Femur (tissue), 1 donor: ENCODE measurements at places on chromosomes 13 and 19.

GRCh38 chr13:110713642-110713952 is at the start of gene ING1:
ING1 (plus strand) TSS chr13:110713700; CDS start chr13:110714150, 450 bp downstream.
- DNase-seq: no peak

DNA sequence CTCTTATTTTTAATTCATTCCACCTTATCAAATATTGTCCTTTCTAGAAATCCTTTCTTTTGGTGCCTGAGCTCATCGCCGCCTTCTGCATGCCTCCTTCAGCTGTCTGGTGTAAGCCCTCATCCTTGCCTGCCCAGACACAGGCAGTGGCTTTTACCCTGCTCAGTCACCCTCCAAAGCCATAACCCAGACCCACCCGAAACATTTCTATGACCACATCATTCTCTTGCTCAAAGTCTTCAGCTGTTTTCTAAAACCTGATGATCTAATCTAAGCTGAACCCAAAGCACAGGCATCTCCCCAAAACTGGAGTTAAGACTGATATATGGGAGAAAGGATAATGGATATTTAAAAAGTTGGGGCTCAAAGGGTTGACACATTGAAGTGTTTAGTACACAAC is 753.7 kb upstream of the SGCG start:
- no peak for DNase-seq

DNA sequence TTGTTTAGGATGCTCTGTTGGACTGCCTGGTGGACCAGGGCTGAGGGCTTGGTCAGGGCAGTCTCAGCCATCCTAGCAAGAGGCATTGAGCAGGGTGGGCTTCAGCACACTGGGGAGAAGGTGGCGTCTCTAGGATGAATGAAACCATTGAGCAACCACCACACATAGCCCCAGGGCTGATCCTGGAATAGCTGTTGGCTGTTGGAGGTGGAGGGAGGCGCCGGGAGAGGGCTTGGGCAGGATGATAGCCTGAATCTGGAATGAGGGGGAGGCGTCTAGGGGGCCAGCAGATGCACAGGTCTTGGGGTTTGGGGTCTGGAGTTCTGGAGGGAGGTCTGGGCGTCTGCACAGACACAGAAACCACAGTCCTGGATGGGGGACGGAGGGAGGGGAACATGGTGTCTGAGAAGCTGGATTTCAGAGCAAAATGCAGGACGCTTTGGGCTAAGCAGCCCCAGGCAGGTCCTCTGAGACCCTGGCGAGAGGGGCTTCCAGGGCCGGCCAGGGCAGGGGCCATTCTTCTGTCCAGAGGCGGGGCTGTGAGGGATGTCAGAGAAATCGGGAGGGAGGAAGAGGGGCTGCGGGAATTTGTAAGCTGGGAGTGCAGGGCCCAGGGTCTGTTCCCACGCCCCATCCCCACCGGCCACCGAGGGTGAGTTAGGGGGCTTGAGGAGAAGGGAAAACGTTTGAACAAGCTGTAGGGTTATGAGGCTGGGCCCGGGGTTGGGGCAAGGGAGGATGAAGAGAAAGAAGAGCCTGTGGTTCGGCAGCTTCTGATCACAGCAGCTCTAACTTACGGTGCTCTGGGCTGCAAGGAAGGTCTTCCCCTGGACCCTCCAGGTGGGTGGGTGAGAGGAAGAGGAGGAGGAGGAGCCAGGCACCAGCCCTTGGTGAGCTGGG is 5.2 kb downstream of the TRAPPC5 start:
- no peak for DNase-seq

GRCh38 chr19:41095703-41096102 is 7.5 kb downstream of the CYP2A13 start:
- DNase-seq: no peak

GRCh38 chr13:106432636-106433035 is 102.8 kb downstream of the EFNB2 start:
- no peak for DNase-seq

- no peak for DNase-seq
Measured at GRCh38 chr13:32135655-32136054, 104.1 kb downstream of the FRY start.

- no peak for DNase-seq
Measured at GRCh38 chr13:74574964-74575728, 440.9 kb upstream of the KLF12 start.

- no peak for DNase-seq
Measured at GRCh38 chr13:49297338-49297737, 49.6 kb downstream of the CDADC1 start.

GRCh38 chr13:72617186-72617585 is 110.2 kb downstream of the MZT1 start:
- DNase-seq: no peak

DNA sequence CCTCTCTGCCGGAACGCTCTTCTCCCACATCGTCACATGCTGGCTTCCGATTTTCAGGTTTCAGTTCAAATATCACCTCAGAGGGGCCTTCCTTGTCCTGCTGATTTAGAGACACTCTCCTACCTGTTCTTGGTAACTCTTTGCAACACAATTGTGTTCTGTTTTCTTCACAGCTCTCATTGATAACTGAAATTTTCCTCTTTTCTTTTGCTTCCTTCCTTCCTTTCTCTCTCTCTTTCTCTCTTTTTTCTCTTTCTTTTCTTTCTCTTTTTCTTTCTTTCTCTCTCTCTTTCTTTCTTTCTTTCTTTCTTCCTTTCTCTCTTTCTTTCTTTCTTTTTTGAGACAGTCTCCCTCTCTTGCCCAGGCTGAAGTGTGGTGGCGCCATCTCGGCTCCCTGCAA is 12.0 kb upstream of the LRRC4B start:
- DNase-seq: no peak

- no peak for DNase-seq
Measured at GRCh38 chr19:12626958-12627357, 16.2 kb downstream of the ZNF791 start.

DNA sequence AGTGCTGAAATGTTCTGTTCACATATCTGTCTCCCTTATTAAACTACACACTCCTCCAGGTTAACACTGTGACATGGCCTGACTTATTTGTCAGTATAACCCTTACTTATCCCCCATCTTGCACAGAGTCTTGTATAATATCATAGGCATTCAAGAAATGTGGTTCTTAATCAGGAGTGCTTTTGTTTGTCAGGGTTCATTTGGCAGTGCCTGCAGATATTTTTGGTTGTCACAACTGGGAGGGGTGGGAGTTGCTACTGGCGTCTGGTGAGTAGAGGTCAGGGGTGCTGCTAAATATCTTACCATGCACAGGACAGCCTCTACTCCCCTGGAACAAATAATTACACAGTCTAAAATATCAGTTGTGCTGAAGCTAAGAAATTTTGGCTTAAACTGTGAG is 20.4 kb upstream of the OBI1 start:
- no peak for DNase-seq

- DNase-seq: no peak
Measured at GRCh38 chr13:96033220-96034015, 19.8 kb downstream of the UGGT2 start.

GRCh38 chr13:98775844-98776598 is 23.5 kb upstream of the SLC15A1 start:
- no peak for DNase-seq

- no peak for DNase-seq
Measured at GRCh38 chr13:66305961-66306617, 924.0 kb downstream of the PCDH9 start.

DNA sequence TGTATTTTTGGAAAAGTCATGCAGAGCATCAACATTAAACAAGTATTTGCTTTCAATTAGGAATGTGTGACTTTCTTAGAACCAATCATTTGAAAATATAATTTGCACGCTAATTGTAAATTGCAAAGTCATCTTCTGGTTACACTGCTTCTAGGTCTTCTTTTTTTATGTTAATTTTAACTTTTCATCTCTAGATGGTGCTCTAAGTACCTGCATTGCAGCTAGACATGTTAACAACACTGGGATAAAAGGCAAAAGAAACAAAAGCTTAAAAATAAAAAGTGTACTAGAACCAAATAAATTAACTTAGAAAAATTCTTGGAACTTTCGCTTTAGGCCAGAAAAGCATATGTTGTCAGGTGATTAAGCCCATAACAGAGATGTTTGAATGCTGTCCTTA is 2758.2 kb downstream of the PCDH9 start:
- DNase-seq: no peak

DNA sequence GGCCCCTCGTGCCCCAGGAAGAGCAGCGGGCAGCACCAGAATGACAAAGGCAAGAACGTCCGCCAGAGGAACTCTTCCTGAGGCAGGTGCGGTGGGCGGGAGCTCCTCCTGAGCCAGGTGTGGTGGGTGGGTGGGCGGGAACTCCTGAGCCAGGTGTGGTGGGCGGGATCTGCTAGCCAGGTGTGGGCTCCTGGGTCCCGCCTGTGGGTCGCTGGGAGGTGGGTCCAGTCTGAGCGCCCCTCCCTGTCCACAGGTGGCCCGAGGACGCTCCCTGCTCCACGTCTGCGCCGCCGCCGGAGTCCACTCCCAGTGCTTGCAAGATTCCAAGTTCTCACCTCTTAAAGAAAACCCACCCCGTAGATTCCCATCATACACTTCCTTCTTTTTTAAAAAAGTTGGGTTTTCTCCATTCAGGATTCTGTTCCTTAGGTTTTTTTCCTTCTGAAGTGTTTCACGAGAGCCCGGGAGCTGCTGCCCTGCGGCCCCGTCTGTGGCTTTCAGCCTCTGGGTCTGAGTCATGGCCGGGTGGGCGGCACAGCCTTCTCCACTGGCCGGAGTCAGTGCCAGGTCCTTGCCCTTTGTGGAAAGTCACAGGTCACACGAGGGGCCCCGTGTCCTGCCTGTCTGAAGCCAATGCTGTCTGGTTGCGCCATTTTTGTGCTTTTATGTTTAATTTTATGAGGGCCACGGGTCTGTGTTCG is 7.0 kb upstream of the HCN2 start:
- no peak for DNase-seq

DNA sequence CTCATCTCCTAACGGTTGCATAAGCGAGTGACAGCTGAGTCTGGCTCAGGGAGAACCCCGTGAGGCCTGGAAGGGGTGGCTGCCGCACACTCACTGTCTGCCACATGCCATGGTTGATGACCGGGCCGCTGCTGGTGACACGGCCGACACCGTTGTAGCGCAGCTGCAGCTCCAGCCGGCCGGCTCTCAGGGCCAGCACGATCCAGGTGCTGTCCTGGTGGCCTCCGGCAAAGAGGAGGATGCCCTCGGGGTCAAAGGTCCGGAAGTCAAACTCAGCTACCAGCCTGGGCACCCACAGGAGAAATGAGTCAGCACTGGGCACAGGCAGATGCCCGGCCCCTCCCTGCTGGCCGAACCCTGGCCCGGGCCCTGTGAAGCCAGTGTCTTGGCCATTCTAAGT is 31.7 kb downstream of the GAS6 start:
- DNase-seq: no peak

DNA sequence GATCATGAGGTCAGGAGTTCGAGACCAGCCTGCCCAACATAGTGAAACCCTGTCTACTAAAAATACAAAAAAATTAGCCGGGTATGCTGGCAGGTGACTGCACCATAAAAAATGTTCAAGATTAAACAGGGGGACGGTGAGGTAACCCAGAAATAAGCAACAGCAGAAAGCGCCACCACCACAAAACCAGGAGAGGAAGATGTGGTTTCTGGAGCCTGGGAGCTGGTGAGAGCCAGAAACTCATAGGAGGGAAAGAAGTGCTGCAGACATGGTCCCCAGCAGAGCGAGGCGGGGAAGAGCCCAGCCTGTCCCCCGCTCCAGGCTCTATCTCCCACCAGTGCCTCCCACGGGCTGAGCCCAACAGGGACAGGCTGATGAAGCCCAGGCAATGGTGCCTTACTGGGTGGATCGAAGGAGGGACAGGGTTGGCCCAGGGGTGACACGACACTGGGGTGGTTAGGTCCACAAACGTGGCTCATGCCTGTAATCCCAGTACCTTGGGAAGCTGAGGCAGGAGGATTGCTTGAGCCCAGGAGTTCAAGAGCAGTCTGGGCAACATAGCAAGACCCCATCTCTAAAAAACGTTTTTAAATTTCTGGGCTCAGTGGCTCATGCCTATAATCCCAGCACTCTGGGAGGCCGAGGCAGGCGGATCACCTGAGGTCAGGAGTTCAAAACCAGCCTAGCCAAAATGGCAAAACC is 19.0 kb downstream of the SPC24 start:
- DNase-seq: no peak

GRCh38 chr13:48320891-48321510 is 17.4 kb downstream of the RB1 start:
- DNase-seq: no peak

DNA sequence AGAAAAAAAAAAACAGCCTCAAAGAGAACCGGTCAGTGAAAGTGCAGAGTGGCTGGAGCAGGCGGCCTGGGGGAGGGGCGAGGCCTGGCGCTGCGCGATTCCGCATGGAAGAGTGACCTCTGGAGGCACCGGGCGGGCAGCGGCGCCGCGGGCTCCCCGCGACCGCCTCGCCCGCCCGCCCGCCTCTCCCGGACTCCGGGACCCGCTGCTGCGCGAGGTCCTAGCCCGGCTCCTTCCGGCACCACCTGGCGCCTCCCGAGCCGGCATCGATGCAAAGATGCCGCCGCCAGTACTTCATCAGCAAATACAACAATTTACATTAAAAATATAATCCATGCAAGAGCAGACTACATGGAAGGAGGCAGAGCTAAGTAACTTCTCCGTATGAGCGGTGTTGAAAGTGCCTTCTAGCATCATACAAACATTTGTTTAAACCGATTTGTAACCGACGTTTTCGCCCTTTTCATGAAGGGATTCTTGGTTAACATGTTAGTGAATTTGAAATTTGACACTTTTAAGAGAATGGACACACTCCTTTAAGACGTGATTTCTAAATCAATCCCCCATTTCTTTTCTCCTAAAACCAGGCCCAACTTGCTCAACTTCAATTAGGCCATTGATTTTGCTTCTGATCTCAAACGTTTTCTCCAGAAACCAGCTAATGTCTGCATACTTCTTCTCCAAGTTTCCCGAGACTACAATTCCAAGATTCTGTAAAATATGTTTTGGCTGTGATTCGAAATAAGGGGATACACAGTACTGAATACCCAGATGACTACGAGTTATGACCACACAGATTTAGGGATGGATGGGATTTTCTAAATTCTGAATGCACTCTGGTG is 2.1 kb downstream of the EFNB2 start:
- peak; percentile 88 for DNase-seq

DNA sequence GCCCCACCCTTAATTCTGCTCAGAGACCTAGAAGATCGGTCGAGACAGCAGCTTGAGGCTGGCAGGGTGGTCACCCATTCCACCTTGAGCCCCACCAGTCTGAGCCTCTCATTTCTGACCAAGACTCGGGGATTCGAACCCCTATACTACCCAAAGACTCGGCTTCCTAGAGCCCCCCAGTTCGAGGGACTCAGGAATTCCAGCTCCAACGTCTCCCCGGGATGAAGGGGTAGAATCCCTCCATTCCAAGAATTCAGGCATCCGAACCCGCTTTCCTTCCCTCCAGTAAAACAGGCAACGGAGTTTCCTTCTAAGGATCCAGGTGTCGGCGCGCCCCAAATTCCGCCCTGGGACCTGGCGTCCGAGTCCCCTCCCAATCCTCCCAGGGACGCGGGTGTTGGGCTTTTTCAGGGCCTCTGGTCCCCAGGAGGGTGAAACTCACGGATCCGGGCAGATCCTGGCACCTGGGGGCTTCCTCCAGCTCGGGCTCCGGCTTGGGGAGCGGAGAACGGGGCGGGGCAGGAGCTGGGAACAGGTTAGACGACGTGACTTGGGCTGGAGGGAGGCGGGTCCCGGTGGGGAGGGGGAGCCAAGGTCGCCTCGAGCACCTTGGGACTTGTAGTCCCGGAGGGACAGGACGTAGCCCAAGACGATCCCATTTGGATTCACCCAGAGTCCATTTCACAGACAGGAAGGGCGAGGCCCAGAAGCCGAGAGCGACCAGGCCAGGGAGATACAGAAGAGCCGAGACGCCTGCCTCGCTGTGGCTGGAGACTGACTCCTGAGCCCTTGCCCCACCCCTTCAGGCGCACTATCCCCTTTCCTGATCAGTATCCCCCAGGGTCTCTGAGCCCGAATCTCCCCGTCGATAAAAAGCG is at the start of gene PPP1R13L:
TSS of gene PPP1R13L (minus strand) at position 513 of the 878 bp plus-strand sequence. CDS start 6,751 bp downstream, outside the sequence.
- DNase-seq: peak; percentile 66

GRCh38 chr13:110640591-110641029 is 25.3 kb downstream of the NAXD start:
- no peak for DNase-seq
